H1 (cell line): ENCODE measurements at places on chromosomes 5 and 9.

DNA sequence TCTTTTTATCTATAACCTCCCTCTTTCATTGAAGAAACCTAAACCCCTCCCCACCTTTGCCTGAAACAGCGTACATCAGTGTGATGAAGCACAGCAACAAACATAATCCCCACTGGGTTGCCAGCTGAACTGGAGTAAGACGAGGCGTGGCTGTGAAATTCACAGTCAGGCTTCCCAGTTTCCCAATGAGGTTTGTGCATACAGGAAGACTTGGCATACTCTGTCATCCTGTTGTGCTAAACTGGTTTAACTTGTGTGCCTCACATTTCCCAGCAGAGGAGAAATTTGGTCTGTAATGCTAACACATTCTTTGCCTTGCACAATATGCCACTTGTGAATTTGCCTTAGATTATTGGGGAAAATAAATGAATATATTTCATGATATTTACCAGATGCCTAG, 121.5 kb downstream of the SV2C start:
- no peak for DNase-seq

GRCh38 chr9:126218359-126219125, 108.1 kb upstream of the MVB12B start:
- no peak for DNase-seq

DNA sequence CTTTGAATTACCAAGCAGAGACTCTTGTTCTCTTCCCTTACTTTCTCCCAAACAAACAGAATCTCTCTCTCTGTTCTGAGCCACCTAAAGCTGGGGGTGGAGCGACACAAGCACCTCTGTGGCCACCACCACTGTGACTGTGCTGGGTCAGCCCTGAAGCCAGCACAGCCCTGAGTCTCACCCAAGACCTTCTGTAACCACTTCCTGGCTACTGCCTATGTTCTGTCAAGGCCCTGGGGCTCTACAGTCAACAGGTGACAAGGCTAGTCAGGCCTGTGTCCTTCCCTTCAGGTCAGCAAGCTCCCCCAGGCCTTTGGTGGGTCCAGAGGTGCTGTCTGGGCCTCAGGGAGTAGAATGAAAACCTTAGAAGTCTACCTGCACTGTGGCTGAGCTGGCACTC, 26.1 kb upstream of the SLC28A3 start:
- DNase-seq: no peak

GRCh38 chr9:77891128-77891800, 140.3 kb downstream of the GNAQ start:
- no peak for DNase-seq

GRCh38 chr5:5128766-5129165, 11.4 kb upstream of the ADAMTS16 start:
- no peak for DNase-seq

DNA sequence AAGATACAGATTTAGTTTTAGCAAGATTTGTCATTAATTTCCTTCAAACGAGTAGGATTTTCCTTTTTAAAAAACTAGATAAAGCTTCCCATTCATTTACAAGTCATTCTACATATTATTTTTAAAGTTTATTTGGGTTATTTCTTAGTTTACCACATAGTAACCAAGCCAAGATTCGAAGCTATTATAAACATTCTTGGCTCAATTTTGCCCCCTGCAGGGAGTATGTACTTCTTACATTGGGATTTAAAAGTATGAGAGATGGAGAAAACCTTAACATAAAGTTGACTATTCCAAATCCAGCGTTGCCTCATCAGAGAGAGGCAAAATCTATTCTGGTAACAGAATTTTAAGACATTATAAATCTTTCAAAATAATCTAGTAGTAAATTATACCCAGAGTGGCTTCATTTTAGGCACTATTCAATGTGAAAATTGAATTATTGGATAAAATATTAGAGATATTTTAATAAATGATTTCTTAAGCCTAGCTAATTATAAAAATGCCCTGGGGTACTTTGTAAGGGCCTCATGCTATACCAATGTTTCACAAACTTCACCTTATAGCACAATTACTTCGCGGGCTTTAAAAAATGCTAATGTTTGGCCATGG, 39.1 kb downstream of the FBN2 start:
- DNase-seq: no peak

GRCh38 chr5:126043688-126044087, 379.5 kb upstream of the GRAMD2B start:
- DNase-seq: no peak

GRCh38 chr5:14201325-14202045, 58.3 kb downstream of the TRIO start:
- no peak for DNase-seq

DNA sequence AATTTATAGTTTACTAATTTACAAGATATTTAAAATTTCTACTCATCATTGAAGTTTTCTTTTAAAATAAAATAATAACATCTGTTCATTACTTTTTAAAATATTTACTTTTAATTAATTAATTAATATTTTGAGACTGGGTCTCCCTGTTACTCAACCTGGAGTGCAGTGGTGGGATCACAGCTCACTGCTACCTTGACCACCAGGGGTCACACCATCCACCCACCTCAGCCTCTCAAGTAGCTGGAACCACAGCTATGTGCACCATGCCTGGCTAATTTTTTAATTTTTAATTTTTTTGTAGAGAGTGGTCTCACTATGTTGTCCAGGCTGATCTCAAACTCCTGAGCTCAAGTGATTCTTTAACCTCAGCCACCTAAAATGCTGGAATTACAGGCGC, 1013.6 kb downstream of the CDH9 start:
- peak; percentile 10 for DNase-seq

GRCh38 chr9:18333157-18333556, 140.8 kb upstream of the ADAMTSL1 start:
- peak; percentile 17 for DNase-seq

DNA sequence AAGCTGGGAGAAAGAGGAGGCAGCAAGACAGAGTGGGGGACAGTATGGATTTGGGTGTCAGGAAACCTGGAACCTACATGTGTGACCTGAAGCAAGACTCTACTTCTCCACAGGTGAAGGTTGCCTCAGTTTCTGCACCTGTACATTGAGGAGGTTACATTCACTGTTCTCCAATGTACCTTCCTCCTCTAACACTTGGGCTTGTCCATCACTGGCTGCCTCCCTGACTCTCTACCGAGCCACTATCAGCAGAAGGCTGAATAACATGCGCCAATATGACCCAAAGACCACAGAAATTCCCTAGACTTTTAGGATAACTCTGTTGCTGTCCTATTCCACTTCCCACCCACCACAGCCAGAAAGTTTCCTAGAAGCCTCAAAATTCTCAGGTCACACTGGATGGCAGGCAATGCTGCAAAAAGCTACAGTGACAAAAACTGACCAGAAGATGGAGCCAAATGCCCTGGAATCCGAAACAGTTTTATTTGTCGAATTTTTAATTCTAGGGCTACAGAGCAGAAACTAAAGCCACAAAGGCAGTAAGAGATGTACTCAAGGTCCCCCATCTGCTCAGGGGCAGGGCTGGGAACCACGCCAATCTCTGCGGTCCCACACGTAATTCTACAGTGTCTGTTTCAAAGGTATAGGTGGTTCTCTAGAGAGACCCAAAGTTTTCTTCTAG, 64.4 kb downstream of the FAM114A2 start:
- no peak for DNase-seq
